ENCODE measurements at places on chromosomes 13 and 19. TPM values are rescaled to one million over a fixed set of nuclear protein-coding genes. Genes with fewer than 3 reads are reported as not detected.

DNA sequence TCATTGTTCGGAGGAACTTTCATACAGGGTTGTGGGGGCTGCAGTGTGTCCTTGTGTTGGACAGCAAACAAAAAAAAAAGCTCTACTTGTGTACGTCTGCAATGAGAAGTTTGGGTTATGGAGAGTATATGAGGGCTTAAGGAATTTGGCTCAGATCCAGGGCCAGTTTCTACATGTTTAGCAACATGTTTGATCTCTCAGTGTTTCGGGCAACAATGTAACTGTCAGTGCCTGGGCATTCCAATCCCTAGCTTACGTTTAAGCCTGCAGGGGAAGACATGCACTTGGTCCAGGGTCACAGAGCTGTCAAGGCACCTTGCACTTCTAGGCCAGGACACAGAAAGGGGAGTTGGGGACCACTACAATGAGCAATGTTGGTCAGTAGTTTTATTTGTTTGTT lies 13.9 kb downstream of the ZNF543 start:
- H3K27me3 ChIP-seq: no peaks in the 10 kb centered on the region
- H3K27ac ChIP-seq: no peak overlapping the region
- no peak overlapping the region for H3K4me3 ChIP-seq
- H3K4me1 ChIP-seq: no peaks in the 10 kb centered on the region
- H3K36me3 ChIP-seq: peaks cover 2% of the 10 kb centered on the region

DNA sequence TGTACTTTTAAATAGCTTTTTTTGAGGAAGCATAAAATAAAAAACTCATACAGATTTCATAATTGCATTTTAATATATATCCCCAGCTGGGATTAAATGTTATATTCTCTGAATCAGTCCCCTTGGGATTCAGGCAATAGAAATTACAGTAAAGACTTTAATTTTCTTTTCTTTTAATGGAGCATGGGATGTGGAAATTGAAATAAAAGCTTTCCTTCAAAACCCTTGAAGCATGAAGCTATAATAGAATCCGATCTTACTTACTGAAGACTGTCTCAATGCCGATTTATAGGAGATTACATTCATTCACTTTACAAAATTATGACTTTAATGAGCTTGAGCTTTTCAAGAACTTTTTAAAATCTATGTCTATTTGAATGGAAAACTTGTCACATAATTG lies 243.4 kb downstream of the SPRY2 start:
- H3K27ac ChIP-seq: no peak overlapping the region
- no peaks in the 10 kb centered on the region for H3K27me3 ChIP-seq
- DNase-seq: no peak
- no peaks in the 10 kb centered on the region for H3K36me3 ChIP-seq
- no peak overlapping the region for H3K4me3 ChIP-seq

- peaks cover 47% of the 10 kb centered on the region for H3K4me1 ChIP-seq
- H3K4me3 ChIP-seq: no peak overlapping the region
- DNase-seq: peak; percentile 26
- no peaks in the 10 kb centered on the region for H3K27me3 ChIP-seq
Observed at GRCh38 chr19:18848878-18849661, 17.3 kb downstream of the UPF1 start.

GRCh38 chr13:114099918-114100445 lies 32.4 kb downstream of the RASA3 start:
- no peak for DNase-seq
- H3K27ac ChIP-seq: no peak overlapping the region
- H3K4me1 ChIP-seq: peaks cover 7% of the 10 kb centered on the region
- no peaks in the 10 kb centered on the region for H3K36me3 ChIP-seq
- no peaks in the 10 kb centered on the region for H3K27me3 ChIP-seq

DNA sequence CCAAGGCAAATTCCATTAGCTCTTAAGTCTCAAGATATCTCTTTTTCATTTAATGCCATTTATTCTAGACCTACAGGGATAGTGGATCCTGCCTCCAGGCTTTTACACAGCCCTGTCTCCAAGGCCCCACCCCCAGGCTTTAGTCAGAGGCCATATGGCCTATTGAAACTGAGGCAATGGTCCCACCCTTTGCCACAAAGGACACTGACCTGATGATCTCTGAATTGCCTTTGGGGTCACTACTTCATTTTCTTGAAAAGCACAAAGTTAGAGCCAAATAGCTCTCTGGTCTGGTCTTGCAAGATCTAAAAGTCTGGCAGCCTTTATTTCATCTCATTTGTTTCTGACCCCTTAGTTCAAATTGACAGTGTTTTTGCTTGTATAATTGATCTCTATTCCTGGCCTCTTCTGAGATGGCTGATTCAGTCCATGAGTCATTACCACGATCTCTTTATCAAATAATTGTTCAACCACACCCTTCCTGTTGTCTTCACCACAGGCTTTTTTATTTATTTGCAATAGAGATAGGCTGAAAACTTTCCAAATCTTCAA lies 209.8 kb downstream of the FGF14 start:
- no peaks in the 10 kb centered on the region for H3K27me3 ChIP-seq
- no peaks in the 10 kb centered on the region for H3K4me1 ChIP-seq
- no peak overlapping the region for H3K27ac ChIP-seq
- no peak for DNase-seq
- H3K4me3 ChIP-seq: no peak overlapping the region

- DNase-seq: no peak
- H3K36me3 ChIP-seq: no peaks in the 10 kb centered on the region
- no peaks in the 10 kb centered on the region for H3K4me1 ChIP-seq
- H3K4me3 ChIP-seq: no peak overlapping the region
Observed at GRCh38 chr13:96082640-96083039, 7.3 kb upstream of the HS6ST3 start.

The TFPT gene
- total RNA-seq: 17.9 TPM
